ENCODE measurements at places on chromosomes 2 and 18.

- no peak for DNase-seq
Measured at GRCh38 chr2:42922790-42923579, 130.6 kb upstream of the HAAO start.

- no peak for DNase-seq
Measured at GRCh38 chr18:36411745-36412168, 114.2 kb downstream of the FHOD3 start.

GRCh38 chr2:188495969-188496431 is 204.3 kb downstream of the GULP1 start:
- no peak for DNase-seq

DNA sequence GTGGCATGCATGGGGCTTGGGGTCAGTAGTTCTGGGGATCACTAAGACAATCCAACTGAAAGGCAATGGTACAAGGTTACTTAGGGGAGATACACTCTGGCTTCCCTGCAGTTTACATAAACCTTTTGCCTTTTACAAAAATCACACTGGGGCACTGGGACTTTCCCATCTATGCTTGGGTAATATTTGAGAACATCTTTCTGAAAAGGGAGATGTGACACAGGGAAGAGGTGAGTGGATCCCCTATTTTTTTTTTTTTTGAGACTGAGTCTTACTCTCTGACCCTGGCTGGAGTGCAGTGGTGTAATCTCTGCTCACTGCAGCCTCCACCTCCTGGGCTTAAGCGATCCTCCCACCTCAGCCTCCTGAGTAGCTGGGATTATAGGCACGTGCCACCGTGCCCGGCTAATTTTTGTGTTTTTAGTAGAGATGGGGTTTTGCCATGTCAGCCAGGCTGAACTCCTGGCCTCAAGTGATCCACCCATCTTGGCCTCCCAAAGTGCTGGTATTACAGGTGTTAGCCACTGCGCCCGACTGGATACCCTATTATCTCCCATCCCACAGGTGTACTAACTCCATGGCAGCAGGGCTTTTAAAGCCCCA is 82.8 kb upstream of the DNMT3A start:
- no peak for DNase-seq

DNA sequence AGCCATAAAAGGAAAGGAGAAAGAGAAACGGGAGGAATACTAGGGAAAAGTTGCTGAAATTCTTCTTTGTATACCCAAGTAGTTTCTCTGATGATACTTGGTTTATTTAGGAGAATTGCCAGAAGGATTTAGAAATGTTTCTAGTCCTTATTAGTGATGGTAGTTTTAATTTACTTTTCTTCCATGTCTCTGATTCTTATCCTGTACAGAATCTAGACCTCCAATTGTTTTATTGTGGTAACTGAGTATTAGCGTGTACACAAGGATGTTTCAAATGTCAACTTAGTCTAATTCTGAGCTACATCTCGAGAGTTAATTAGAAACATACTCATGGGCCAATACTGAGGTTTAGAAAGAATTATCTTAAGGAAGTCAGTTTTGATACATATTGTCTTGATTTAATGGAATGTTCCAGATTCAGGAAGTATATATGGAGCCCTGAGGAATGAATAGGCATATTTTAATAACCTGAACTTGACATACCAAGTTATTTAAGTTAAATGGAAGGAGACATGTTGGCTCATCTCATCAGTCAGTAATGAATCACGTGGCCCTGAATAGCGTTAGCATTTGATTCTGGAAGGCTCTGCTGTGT is 219.6 kb downstream of the LTBP1 start:
- DNase-seq: no peak

DNA sequence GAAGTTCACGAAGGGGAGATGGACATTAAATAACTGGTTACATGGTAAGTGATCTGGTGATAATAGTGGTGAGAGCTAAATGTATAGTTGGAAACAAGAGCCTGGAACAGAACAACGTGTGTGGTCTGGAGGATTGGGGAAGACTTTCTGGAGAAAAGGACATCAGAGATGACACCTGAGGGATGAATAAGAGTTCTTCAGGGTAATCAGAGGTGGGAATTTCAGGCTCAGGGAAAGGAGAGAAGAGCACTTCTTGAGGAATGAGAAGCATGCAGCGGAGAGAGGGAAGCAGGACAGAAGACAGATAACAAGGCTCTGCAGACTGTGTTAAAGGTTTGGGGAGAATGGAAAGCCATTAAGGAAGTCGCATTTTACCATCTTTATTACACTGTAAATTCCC is 450.7 kb downstream of the TNS1 start:
- DNase-seq: no peak

DNA sequence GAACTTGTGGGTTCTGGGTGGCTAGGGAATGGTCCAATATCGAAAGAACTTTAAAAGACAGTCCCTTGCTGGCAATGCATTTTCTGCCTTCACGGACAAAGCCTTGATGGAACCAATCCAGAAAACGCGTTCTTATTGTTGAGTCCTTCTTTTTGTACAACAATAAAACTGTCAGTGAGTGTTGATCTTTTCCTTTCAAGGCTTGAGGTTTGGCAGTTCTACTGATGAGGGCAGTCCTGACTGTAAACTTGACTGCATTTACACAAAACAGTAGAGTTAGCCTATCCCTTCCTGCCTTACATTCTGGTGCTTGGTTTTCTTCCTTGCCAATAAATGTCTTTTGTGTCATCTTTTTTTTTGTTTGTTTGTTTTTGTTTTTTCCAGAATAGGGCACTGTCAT is 2.5 kb upstream of the UGT1A7 start:
- DNase-seq: no peak

DNA sequence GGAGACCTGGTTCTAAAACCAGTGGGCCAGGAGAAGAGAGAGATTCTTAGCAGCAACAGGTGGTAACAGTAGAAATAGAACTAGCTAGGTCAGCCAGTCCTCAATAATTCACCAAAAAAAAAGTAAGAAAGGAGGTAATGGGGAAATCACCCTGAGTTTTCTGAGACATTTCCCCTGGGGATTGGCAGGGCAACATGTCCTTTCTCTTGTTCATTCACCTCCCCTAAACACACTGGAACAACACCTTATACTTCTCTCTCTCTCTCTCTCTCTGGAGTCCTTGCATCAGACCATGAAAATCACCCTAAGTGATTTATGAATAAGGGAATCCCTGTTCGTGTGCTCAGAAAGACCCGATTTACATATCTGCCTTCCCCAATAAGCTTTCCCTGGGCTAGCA is 64.8 kb downstream of the COX7A2L start:
- no peak for DNase-seq

DNA sequence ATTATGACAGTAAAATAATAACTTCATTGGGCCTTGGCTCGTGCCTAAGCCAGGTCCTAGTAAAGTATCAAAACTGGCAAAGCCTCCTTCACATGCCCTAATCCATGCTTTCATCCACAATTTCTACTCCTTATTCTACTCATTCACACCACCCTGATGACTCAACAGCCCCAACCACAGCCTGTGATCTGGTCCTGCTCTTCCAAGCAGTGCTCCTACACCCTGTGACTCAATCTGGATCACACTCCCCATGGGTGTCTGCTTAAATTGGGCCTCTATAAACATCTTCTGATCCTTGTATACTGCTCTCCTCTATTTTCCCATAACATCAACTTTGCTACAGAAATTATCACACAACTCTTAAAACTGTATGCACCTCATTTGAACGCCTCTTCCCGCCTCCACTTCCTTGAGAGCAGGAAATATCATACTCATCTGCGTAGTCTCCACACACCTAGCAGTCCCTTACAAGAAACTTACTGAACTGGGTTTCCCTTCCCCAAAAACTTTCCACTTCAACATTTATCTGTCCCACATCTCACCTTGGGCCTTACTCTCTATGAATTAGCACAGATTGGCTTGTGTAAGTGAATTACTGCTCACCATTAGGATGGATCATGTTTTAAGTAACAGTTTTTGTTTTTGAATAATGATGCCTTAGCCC is 15.9 kb downstream of the GTF3C3 start:
- DNase-seq: peak; percentile 32

- no peak for DNase-seq
Measured at GRCh38 chr2:206970589-206971360, 31.5 kb downstream of the CPO start.

GRCh38 chr18:66111018-66111417 is 360.2 kb downstream of the CDH7 start:
- no peak for DNase-seq

GRCh38 chr2:124034265-124034664 is 9.2 kb downstream of the CNTNAP5 start:
- DNase-seq: no peak

DNA sequence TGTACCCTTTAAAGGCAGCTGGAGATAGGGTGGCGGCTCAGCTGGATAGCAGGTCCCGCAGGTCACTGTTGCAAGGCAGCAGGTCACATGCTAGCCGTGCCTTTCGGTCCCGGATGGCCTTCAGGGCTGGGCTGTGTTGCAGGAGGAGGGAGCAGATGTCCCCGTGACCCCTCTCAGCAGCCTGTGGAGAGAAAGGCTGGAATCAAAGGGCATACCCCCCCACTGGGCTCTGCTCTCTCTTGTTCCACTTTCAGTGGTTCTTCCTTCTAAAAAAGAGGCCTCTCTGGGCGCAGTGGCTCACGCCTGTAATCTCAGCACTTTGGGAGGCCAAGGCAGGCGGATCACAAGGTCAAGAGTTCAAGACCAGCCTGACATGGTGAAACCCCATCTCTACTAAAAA is 4.4 kb upstream of the ANKRD23 start:
- DNase-seq: no peak

GRCh38 chr2:225466891-225467604 is 67.5 kb downstream of the NYAP2 start:
- no peak for DNase-seq

- no peak for DNase-seq
Measured at GRCh38 chr2:226396541-226396940, 403.1 kb downstream of the IRS1 start.

GRCh38 chr2:143422681-143423080 is 293.5 kb downstream of the ARHGAP15 start:
- no peak for DNase-seq

GRCh38 chr18:21321711-21322110 is 79.7 kb downstream of the GREB1L start:
- DNase-seq: no peak

DNA sequence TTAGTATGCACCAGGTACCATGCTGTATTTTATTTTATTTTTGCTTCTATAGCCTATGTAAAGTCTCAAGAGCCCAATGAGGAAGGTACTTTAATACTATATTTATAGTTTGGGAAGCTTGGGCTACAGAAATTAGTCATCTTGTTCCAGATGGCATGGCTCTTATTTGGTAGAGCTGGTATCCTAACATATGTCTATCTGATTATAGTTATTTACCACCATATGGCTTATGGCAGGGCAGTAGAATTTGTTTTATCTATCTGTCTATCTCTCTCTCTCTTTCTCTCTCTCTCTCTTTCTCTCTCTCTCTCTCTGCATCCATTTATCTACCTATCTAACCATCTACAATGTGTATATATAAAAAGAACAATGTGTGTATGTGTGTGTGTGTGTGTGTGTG is 1293.7 kb upstream of the SLC39A10 start:
- DNase-seq: no peak

- no peak for DNase-seq
Measured at GRCh38 chr18:59904011-59904601, 4.3 kb downstream of the PMAIP1 start.

DNA sequence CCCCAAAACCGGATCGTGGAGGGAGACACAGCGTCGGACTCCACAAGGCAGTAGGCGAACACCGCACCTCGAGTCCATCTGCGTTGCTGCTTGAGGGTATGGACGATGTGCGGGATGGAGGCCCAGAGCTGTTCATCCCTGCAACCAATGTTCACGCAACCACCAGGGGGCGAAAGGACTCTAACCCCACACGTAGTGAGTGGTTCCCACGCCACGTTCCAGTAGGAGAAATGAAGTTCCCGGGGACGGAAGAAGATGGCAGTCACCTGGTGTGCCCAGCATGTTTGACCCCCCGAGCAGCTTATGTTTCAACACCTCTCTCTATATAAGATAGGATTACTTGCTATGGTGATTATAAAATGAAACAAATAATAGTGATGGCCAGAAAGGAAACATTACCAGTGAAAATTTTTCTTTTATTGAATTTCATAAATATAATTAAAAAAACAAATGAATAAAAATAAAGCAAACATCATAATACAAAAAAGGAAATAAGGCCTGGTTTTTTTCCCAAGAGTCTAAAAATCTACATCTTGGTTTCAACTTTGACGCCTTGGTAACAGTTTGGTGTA is 184.3 kb downstream of the SH3BP4 start:
- DNase-seq: peak; percentile 51

- DNase-seq: no peak
Measured at GRCh38 chr2:9238591-9239326, 32.1 kb downstream of the ASAP2 start.

DNA sequence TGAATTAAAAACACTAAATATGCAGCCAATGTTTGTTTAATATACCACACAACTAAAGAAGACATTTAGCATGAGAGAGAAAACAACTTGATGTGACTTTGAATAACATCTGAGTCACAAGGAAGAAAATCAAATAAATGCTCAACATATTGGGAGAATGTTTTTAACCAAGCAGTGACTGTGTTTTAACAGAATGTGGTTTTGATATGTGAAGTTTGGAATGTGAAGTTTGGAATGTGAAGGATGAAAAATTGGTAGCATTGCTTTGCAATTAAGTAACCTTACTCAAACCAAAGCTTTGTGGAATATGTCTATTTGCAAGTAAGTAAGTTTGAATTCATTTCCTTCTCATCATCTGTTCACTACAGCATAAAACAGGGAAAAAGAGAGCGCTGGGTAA is 128.2 kb upstream of the DNAJC10 start:
- no peak for DNase-seq

DNA sequence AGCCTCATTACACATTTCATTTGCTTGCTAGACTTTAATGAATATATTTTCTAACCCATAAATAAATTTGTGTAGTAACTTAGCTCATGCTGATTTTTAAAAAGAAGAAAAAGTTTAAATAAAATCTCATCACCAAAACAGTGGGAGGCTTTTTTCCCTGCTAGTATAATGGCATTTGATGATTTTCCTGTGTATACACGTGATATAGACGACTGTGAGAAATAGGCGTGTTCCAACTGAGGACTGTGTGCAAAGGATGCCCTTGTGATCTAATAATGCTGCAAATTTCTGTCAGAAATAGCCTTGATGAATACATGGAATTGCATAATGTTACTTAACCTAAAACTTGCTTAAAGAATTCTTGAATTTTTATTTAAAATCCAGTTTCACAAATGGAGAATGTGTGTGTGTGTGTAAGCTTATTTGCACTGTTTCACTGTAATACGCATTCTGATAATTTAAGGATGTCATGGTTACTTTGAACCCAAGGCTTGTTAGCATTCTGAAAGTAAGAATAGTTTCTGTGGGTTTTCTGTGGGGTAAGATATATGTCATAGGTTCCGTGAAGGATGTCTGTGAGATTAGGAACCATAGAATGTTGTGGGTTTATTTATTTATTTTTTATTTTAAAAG is 178.0 kb downstream of the DLGAP1 start:
- no peak for DNase-seq

GRCh38 chr2:78201064-78201575 is 678.9 kb upstream of the LRRTM4 start:
- DNase-seq: no peak

- DNase-seq: no peak
Measured at GRCh38 chr18:34959989-34960388, 81.2 kb upstream of the MAPRE2 start.
